MV-4-11 (cell line): ENCODE measurements at places on chromosomes 13 and 19.

DNA sequence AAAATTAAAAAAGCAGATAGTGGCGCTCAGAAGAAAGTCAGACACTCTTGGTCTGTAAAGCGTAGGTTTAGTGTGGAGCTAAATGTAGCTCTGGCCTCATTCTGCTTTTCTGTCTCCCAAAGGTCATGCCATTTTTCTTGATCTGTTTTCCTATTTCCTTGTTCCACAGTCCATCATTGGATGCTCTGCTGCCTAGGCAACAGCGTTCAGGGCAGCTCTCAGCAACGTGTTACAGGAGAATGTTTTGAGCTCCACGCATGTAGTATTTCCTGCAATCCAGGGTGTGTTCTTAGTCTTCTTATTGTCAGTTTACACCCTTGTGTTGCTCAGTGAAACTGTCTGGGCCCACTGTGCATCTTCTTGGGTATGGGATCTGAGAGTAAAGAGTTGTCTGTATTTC, 46.0 kb upstream of the PCDH8 start:
- no peak for DNase-seq

GRCh38 chr13:99042521-99043250, 64.8 kb upstream of the DOCK9 start:
- DNase-seq: no peak

DNA sequence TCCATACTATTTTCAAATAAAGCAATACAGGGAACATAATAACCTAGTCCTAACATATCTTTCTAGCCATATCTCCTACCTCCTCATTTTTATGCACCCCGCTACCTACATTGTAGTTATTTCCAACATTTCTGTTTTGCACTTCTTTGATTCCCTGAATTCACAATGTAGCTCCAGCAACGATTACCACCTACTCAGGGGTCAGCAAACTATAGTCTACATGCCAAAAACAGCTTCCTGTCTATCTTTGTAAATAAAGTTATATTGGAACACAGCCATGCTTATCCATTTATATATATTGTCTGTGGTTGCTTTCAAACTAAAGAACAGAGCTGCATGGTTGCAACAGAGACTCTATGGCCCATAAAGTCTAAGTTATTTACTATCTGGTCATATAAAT, 16.7 kb downstream of the MYCBP2 start:
- no peak for DNase-seq

GRCh38 chr13:49371943-49372613, 71.8 kb downstream of the CAB39L start:
- DNase-seq: no peak

- peak; percentile 95 for DNase-seq
These were observed 6.4 kb downstream of the KLF16 start for GRCh38 chr19:1856698-1857603.

GRCh38 chr13:104553896-104554295, 1487.7 kb upstream of the SLC10A2 start:
- DNase-seq: no peak

- DNase-seq: peak; percentile 37
These were observed 7.2 kb upstream of the ZNF606 start for GRCh38 chr19:58009666-58010301.

GRCh38 chr13:79593641-79594275, 112.8 kb downstream of the NDFIP2 start:
- DNase-seq: no peak

DNA sequence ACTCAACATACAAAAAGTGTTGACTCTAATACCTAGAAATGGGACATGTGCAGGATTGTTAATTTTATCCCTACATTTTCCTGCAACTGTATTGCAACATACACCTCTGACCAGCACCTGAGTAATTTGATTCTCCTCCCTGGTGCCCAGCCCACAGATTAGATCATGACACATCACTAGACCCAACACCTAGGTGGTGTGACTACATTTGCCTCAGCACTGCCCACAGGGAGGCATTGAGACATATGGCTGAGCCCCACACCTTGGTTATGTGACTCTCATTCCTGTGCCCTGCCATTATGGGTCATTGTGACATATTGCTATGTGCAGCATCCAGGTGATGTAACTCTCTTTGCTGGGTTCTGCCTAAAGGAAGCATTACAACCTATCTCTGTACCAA, 13.2 kb upstream of the ZNF254 start:
- DNase-seq: no peak

DNA sequence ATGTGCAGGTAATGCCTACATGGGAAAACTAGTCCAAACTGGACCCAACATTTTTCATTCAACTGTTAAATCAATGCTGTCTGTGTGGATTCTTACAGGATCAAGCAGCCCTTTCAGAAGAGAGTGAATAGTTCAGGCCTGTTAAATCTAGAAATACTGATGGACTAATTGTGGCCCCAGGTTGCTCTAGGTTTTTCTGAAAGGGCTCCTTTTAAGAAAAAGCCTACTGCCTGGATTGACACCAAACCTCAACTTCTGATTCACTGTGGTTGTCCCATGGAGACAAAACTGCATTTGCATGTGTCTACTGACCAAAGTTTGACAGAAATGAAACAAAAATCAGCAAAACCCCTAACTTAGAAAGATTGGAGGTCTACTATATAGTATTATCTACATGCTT, 437.0 kb downstream of the KLF12 start:
- DNase-seq: no peak

- DNase-seq: peak; percentile 17
These were observed 18.3 kb upstream of the ENOX1 start for GRCh38 chr13:43805071-43805468.

DNA sequence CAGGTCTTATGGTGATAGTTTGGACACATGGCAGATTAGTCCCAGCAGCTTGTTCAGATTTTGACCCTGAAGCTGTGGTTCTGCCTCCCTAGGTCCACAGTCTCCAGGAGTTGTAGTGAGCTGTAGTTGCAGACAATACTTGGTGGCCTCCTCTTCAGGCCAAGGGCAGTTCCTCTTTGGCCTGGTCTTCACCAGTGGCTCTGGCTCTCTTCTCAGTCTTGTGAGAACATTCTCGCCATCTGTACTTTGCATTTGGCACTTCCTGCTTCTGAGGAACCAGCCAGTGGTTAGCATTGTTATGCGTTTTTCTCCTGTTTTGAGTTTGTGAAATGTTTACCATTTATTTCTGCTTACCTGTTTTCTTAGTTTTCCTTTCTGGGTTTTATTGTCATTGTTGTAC, 40.7 kb downstream of the PCCA start:
- DNase-seq: peak; percentile 80

DNA sequence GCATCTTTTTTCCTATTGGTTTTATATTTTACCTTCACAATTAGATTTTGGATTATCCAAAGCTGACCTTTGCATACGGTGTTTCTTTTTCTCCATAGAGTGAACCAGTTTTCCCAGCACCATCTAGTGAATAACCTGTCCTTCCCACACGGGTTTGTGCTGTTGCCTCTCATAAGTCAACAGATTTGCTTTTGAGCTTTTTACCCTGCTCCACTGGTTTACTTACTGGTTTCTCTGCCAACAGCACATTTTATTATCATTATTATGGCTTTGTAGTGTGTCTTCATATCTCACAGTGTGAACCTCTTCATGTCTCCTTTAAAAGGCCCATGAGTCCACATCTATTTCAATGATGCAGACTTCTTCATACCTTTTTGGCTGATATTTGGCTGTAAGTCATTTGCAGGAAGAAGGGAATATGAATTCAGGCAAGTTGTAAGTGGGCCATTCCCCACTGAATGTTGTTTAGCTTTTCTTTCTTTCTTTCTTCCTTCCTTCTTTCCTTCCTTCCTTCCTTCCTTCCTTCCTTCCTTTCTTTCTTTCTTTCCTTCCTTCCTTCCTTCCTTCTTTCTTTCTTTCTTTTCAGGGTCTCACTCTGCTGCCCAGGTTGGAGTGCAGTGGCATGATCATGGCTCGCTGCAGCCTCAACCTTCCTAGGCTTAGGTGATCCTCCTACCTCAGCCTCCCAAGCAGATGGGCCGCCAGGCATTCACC, 86.8 kb downstream of the TM9SF2 start:
- no peak for DNase-seq

- peak; percentile 56 for DNase-seq
These were observed 18.7 kb downstream of the CACNG7 start for GRCh38 chr19:53927739-53928138.

- DNase-seq: no peak
These were observed 84.1 kb downstream of the CHST8 start for GRCh38 chr19:33705860-33706259.

- DNase-seq: no peak
These were observed 52.7 kb downstream of the PIBF1 start for GRCh38 chr13:72834601-72835000.

DNA sequence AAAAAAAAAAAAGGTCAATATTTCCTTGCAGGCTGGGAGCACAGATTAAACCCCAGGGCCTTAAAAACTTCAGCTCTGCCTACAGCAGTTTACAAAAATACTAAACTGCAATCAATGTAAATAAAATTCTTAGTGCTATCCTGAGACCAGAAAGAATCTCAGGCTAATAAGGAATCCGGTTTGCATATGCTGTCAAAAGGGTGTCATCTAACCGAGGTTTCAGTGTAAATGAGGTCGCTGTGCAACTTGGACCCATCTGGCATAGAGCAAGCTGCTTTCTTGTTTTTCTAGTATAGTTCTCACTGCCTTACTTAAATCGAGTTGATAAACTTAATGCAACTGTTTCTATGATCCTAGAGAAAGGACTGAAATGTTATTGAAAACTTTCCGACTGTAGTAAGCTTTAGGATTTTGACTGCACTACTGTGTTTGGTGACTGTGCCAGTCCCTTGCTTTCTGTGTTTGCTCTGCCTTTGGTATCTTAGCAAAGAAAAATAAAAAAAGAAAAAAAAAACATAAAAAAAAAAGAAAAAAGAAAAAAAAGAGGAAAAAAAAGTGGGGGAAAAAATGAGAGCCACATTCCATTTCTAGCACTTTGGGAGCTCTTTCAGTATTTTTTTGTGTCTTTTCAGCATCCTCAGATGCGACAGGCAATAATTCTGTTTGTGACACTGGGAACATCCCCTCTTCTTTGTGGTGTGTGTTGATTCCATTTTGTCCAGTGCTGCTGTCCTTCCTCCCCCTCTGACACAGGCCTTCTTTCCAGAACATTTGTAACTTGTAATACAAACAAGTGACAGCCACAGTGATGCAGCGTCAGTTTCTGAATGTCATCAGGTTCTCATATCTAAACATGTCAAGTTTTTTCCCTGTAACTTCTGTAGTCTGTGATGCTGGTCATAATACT, 340.5 kb downstream of the ZNF536 start:
- DNase-seq: no peak

- no peak for DNase-seq
These were observed 21.1 kb downstream of the SOHLH2 start for GRCh38 chr13:36193151-36193855.

DNA sequence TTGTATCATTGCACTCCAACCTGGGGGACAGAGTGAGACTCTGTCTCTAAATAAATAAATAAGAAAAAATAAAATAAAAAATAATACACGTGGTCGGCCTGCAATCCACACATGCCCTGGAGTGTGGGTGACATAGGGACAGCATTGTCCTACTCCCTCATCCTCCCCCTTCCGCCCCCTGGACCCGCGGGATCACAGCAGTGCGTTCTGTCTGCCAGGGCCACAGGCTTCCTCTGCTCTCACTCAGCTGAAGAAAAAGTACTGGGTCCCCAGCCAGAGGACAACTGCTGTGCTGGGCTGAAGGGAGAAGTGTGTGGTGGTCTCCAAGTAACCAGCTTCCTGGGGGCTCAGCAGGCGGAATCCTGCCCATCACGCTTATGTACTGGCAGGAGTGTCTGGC, 6.3 kb downstream of the BCAT2 start:
- DNase-seq: no peak

GRCh38 chr13:35672611-35673010, 196.1 kb upstream of the MAB21L1 start:
- no peak for DNase-seq
